Esophagus mucosa (tissue), 1 donor: ENCODE measurements at places on chromosomes 16 and 17.
A peak's percentile ranks its signal among the peaks of the same experiment; 100 is the strongest.

GRCh38 chr16:9138731-9139501, 47.5 kb downstream of the HAPSTR1 start:
- peak; percentile 71 for ATAC-seq

DNA sequence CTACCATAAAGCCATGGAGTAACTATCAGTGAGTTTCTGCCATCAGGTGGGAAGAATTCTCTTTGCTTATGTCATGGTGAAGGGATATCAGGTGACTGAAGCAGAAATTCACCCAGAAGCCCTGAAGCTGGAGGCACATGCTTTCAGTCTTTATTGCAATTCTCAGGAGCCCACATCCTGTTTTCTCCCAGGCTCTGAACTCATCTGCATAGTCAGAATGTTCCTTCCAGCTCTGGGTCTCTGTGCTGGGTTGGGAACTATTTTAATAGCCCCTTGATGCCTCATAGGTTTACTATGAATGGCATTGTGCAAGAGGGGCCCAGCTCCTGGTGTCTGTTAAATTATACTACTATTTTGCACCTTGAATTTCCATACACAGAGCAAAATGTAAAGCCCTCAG, 198.4 kb upstream of the SOX9 start:
- ATAC-seq: no peak

GRCh38 chr16:27365142-27366089, 36.6 kb upstream of the IL21R start:
- peak; percentile 43 for ATAC-seq

- ATAC-seq: peak; percentile 36
Observed at GRCh38 chr16:22139008-22139407, 23.3 kb upstream of the SDR42E2 start.

GRCh38 chr16:70520612-70521297, 2.6 kb downstream of the COG4 start:
- no peak for ATAC-seq

GRCh38 chr16:69393898-69394849, 8.4 kb upstream of the TERF2 start:
- no peak for ATAC-seq

DNA sequence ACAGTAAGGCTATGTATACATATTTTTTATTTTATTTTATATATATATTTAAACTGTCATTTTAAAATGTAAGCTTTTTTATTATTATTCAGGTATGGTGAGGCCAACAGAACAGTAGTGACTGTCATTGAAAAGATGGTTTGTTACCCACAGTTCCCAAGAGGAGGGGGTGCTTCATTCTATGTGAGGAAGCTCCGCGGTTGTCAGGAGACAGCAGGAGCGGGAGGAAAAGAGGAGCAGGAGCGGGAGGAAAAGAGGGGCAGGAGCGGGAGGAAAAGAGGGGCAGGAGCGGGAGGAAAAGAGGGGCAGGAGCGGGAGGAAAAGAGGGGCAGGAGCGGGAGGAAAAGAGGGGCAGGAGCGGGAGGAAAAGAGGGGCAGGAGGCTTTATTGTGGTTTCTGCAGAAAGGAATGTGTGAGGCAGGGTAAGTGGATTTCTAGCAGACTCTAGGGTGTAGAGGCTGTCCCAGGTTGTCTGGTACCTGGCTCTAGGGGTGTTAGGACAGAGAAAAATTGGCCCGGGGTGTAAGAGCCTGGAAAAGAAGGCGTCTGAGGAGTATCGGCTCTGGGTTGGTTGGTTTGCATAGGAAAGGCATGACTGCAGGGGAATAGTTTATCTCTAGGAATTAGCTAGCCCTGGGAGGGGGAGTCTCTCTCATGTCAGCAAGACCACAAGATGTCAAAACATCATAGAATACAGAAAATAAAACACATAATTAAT, 64.0 kb downstream of the GP2 start:
- no peak for ATAC-seq

- no peak for ATAC-seq
Observed at GRCh38 chr17:80416260-80416939, 1.4 kb downstream of the ENDOV start.

DNA sequence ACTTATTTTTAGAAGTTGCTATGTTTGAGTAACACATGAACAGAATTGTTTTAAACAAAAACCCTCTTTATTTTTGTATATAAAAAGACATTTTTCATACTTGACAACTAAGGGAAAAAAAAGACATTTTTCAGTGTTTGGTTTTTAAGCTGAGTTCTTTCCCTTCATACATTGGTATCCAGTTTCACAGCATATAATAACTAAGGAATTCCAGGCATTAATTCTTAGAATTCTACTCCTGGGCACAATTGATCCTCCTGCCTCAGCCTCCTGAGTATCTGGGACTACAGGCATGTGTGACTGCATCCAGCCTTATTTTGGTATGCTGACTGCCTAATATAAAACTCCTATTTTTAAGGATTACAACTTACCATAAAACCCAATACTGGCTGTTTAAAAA, 8.4 kb downstream of the FBXO47 start:
- no peak for ATAC-seq

DNA sequence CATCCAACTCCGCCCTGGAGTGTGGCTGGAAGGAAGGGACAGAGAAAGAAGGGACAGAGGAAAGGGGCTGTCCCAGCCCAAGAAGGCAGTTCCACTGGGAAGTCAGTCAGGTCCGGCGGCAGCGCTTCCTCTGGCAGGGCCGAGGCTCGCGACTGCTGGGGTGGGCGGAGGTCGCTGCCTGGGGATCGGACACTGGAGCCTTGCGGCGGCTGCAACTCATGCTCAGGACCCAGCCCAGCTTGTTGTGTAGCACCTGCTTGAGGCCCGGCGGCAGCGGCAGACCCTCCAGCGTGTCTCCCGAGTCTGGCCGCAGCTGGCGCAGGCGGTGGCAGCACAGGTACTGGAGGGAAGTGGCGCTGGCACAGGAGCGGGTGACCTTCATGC, 4.0 kb upstream of the MRPS34 start:
- ATAC-seq: no peak

DNA sequence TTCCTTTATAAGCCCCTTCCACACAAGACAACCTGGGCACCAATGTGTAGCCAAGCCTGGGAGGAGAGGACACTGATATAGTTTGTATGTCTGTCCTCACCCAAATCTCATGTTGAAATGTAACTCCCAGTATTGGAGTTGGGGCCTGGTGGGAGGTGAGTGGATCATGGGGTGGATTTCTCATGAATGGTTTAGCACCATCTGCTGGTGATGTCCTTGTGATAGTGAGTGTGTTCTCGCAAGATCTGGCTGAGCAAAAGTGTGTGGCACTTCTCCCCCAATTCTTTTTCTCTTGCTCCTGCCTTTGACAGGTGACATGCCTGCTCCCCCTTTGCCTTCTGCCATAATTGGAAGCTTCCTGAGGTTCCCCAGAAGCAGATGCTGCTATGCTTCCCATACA, 135.8 kb downstream of the USP31 start:
- no peak for ATAC-seq

DNA sequence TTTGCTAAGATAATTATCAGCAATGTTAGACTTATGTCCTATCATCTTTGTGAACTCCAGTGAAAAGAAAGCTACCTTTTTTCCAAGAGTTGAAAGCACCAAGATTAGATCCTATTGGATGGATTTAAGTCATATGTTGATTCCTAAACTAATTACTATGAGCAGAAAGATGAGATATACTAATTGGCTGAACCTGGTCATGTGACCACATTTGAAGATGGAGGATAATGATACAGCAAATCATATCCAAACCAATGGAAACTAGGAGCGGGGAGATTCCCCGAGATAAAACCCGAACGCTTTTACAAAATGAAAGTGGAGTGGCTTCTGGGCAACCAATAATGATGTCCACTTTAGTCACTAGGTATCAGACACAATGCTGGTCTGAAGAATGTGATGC, 1060.2 kb upstream of the EEF2KMT start:
- no peak for ATAC-seq

DNA sequence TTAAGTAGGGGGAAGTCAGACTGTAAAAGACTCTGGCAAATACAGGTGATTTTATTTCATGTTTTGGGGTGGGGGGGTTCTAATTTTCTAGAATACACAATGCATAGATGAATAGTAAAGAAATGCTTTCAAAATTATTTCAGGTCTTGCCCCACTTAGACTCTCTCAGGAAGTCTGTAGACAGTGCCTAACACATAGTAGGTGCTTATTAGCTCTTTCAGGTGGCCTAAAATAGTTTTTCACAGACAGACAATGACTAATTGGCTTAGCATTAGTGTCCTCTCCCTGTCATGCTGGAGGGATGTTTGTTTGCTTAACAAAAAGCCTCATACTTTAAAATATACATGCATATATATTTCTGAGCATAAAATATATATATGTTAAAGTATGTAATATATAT, 366.0 kb downstream of the SOX9 start:
- ATAC-seq: no peak

DNA sequence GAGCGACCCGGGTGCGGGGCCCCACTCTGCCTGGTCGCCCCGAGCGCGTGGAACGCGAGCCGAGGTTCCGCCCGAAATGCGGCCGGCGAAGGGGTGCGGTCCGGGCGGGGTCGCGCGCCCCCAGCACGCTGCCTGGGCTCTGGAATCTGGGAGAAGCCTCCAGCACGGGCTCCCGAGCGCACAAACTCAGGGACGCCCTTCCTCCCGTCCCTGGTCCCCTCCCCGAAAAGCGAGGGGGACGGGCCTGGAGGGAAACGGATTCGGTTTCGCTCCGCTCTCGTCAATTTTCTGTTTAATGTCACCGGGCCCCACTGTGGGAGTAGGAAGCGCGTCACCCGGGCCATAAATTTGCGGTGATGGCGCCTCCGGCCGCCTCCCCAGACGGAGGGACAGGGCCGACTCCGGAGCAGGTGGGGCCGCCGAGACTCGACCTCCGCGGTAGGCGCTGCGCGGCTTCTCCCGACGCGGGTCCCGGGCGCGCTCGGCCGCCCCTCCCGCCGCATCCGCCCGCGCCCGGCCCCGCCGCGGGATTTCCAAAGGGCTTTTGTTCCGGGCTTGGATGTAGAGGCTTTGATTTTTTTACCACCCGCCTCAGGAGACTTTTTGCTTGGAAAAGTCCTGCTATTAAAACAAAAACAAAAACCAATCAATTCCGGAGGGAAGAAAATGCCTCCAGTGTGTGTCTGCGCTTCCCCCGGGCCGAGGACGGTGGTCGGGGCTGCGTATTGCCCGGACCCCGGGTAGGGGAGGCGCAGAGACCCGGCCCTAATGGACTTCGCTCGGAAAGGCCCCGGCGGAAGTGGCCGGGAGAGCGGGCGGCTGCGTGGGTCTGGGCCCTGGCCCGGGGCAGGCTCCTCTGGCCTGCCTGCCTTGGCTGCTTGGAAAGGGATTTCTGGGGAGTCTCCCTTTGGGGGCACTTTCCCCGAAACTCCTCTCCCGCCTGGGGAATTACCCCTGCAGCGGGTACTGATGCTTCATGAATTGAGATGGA, 7.9 kb upstream of the BAHCC1 start:
- peak; percentile 13 for ATAC-seq

DNA sequence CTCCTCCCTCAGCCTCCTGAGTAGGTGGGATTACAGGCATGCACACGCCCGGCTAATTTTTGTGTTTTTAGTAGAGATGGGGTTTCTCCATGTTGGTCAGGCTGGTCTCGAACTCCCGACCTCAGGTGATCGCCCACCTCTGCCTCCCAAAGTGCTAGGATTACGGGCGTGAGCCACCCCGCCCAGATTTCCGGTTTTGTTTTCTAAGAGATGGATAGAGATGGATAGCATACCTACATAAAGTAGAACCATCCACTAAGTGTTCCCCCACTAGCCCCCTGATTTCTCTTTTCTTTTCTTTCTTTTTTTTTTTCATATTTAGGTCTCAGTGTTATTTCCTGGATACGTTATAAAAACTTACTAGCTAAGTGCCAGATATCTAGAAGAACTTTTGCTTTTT, 2.0 kb downstream of the WSB1 start:
- ATAC-seq: no peak

- ATAC-seq: no peak
Observed at GRCh38 chr17:28333083-28333746, 2.1 kb downstream of the IFT20 start.

- no peak for ATAC-seq
Observed at GRCh38 chr16:10314811-10315210, 71.0 kb upstream of the ATF7IP2 start.

GRCh38 chr17:77392376-77393273, 251.9 kb downstream of the SEC14L1 start:
- peak; percentile 20 for ATAC-seq

DNA sequence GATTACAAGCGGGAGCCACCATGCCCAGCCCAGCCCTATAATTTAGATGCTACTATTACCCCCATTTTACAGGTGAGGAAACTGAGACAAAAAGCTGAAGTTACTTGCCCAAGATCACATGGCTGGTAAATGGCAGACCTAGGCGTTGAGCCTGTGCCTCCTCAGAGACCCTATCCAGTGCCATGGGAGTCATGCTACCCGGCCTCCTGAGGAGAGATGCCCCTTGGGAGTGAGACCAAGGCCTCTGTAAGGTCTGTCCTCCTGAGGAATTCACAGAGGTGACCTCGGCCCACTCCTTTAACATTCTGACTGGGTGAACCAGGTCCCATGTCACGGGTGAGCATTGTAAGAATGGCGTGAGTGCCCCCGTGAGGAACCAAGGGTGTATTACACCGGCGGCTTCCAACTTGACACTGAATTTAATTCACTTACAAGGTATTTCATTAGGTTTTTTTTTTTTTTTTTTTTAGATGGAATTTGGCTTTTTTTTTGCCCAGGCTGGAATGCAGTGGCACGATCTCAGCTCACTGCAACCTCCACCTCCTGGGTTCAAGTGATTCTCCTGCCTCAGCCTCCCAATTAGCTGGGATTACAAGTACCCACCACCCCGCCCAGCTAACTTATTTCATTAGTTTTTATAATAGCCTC, 95.7 kb downstream of the ABCC6 start:
- ATAC-seq: peak; percentile 87

- peak; percentile 24 for ATAC-seq
Observed at GRCh38 chr17:41695954-41696757, 7.5 kb downstream of the EIF1 start.

- no peak for ATAC-seq
Observed at GRCh38 chr16:2045965-2046892, 1.4 kb downstream of the NTHL1 start.

GRCh38 chr17:2174468-2175293, 119.8 kb downstream of the HIC1 start:
- peak; percentile 81 for ATAC-seq

DNA sequence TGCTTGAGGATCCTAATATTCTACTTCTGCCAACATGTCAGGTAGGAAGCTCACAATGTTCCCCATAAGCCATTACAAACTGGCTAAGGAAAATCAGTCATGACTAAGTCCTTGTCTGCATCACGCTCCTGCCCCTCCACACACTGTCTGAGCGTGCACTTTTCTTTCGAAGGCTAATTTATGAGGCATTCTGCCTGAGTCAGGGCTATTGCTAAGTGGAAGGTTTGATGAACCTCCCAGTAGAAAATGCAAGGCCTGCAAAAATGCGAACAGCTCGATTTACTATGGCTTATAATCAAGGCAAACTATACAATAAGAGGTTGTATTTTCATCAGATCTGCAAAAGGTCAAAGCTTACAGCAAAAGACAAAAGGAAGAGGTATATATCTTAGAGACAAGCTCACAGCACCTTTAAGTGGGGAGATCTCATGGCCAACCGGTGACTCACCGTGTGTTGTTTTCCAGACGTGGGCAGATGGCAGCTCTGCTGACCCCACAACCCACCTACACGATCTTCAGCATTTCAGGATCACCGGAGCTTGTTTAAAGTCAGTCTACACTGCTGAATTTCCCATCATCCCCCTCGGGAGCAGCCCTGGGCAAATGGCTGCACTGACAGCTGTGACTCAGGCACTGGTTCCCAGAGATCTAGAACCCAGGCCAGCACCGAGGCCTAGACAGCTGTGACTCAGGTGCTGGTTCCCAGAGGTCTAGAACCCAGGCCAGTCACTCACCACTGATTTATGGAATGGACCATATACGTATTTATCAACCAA, 26.1 kb downstream of the MEAK7 start:
- ATAC-seq: peak; percentile 52

- ATAC-seq: no peak
Observed at GRCh38 chr16:2611499-2611862, 70.8 kb upstream of the KCTD5 start.
